ENCODE measurements at places on chromosomes 4 and X.

- no peak for DNase-seq
Observed at GRCh38 chrX:153953892-153954557, 9.6 kb upstream of the RENBP start.

GRCh38 chr4:168710353-168710946 is 213.6 kb downstream of the PALLD start:
- peak; percentile 51 for DNase-seq

DNA sequence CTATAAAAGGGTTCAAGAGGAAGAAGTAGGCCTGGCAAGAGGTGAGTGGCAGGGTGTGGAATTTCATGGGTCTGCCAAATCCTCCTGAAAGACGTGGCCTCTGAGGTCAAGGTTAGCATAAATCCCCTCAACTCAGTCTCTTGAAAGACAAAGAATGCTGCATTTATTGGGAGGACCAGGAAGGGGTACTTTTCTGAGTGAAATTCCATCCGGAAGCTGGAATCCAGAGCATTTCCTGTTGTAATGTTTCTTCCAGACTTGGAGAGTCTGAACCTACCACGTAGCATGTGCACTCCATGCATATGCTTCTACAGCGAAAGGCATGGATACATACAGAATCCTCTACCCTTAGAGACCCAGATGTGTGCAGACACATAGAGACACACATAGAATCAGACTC is 13.4 kb upstream of the FGD1 start:
- no peak for DNase-seq

DNA sequence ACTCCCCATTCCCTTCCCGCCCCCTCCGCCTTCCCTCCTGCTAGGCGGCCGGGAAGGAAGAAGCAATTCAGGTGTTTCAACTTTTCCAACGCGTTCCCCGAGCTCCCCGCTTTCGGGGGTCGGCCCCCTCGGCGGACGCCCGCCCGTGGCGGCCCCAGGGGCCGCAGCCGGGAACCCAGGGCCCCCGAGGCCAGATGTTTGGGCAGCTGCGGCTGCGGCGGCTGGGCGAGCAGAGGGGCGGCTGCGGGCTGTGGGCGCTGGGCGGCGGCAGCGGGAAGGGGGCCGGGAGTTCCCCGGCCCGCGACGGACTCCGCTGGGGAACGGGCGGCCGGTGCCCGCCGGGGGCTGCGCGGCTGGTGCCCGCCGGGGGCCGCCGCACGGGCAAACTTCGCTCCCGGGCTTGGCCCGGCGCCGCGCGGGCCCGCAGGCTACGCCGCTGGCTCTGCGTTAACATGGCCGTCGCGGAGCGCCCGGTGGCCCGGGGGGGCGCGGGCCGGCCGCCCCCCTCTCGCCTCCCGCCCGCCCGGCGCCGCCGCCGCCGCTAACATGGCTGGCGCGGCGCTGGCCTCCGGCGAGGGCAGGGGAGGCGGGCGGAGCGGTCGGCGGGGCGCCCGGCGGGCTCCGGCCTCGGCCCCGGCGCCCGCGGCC is 510 bp downstream of the HMGB3 start:
- DNase-seq = no peak

- DNase-seq = no peak
Observed at GRCh38 chr4:66328803-66329574, 658.7 kb upstream of the EPHA5 start.

DNA sequence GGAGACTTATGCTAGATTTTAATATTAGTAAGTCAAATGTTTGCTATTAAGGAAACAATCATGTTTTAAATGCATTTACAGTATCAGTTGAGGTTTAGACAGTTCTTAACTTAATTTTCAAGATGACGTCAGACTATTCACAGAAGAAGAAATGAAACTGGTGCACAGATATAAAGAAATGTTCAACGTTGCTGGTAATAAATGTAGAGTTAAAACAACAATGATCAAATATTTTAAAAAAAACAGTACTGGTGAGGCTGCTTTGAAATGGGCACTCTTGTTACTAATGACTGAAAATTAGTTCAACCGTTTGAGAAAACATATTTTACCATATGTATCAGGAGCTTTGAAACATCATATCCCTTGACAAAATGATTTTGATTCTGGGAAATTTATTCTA is 44.2 kb downstream of the ABHD18 start:
- no peak for DNase-seq

DNA sequence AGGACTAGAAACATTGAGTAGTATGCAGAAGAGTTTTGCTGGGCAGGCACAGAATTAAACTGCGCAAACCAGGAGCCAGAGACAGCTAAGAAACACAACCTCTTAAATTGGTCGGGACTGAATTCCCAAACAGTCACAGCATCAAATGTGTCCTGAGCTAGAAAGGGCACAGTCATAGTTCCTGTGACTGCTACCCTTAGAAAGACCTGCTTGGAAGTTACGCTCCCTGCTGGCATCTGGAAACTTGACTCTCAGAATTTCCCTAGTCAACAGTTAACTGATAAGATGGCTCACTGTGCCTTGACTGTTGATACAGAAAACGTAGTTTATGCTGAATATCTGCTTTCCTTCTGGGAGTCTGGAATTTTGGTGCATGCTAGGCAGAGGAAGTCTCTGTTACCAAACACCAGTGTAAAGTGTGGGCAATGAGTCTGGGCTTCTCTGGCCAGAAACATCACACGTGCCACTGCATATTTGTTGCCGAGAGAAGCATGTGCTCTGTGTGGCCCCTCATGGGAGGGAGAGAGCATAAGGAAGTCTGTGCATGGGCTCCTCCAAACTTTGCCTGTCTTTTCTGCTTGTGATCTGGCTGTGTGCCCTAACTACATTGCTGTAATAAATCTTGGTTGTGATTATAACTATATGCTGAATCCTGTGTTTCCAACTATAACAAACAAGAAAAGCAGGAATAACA is 11.6 kb upstream of the EOLA2 start:
- no peak for DNase-seq

DNA sequence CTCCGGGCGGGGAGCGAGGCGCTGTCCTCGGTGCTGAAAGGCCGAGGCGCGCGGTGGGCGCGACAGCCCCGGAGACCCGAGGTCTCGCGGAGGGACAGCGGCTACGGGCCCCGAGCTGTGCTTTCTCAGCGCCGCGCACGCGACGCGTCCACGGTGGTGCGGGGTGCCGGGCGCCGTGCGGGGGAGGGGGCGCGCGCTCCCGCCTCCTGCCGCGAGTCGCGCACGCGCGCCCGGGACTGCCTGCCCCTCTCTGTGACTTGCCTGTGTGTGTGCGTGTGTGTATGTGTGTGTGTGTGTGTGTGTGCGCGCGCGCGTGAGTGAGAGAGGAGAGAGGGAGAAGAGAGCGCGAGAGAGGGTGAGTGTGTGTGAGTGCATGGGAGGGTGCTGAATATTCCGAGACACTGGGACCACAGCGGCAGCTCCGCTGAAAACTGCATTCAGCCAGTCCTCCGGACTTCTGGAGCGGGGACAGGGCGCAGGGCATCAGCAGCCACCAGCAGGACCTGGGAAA is at the start of gene GRIA2:
Gene GRIA2, plus strand, starts transcription at position 358 of the 511 bp plus-strand sequence. CDS start 315 bp downstream, outside the sequence.
- peak; percentile 89 for DNase-seq

DNA sequence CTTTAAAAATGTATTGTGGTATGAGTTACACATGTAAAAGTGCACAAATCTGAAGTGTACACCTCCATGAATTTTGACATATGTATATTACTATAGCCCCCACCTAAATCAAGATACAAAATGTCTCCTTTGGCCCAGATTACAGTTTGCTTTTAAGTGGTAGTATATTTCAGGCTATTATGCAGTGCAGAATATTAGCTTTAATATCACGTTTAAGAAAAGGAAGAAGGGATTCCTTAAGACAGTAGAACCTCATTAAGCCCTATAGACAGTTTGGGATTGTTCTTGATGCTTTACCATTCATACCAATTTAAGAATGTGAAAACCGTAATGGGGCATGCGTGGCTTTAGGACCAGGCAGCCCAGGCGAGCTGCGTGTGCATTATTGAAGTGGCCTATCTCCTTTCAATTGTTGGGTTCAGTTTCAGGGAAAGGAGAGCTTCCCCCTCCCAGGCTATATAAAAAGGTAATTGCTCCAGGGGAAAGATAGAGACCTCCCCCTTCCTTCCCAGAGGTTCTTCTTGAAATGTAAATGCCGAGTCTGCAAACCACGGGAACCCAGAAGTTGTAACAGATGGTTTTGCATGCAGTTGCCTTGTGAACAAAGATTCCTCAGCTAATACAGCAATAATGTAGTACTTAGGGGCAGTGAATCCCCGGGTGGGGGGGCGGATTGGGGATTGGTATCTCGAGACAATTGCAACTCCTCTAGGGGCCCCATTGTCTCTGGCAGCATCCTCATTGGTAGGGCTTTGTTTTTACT is 106.1 kb downstream of the UCHL1 start:
- DNase-seq = no peak

DNA sequence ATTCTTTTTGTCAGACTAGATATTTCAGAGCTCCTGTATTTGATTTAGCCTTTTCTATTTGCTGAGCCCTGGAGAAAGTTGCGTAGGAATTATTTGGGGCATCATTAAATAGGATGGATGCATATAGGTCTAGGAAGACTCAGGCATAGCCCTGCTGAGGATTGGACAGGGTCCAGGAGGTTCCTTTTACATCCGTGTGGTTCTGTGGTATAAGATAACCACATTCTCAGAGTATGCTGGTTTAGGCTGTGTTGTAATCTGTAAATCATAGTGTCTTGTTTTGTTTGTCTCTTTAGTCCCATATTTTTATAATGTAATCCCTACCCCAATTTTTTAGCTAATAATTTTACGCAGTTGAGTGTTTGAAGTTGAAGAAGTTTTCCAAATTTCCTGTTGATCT is 513.7 kb downstream of the RPA4 start:
- no peak for DNase-seq

DNA sequence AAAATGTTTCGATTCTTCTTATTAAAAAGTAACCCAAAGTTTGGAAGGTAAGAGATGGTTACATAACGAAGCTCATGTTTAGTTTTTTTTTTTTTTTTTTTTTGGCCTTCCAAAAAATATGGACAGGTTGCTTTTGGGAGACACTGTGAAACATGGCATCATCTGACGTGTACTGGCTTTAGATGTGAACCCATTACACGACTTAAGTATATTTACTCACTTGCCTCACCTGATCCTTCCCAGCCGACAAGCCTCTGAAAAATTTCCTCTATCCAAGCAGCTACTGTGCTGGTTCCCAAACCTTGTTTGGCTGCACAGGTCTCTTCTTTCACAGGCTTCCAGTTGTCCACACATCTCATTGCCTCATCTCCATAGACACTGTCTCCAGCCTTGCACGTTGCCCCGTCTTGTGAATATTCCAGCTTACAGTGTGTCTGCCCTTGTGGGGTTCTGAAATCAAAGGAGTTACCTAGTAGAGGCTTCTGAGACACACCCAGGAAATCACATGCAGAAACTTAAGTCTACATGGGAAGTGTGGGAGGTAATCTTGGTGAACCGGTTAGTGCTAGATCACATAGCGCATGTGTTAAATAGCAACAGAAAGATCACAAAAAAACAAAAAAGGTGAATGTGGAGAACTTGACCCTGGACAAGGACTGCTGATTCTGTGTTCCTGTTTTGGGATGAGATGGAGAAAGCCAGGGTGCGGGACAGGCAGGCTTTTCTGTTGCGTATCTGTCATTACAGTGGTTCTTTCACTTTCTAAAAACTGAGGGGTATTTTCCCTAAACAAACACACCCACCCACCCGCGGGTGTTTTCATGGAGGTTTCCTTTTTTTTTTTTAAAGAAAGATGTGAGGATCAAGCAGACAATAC is 328.6 kb downstream of the ARHGAP10 start:
- no peak for DNase-seq

DNA sequence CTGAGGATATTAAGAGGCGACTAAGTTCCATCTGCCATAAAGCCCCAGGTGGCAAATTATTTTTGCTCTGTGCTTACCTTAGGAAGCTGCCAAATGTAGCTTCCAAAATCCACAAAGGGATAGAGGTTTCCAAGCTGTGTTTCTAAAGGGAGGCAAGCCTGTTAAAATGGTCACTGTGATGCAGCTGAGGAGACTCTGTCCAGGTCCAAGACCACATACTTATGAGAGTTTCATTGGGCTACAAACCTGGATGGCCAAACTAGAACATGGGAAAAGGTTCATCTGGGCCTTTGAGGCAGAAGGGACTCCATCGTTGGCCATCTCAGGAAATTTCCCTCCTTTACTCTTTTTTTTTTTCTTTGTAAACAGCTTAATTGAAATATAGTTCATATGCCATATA is 306.9 kb upstream of the FGF13 start:
- no peak for DNase-seq

DNA sequence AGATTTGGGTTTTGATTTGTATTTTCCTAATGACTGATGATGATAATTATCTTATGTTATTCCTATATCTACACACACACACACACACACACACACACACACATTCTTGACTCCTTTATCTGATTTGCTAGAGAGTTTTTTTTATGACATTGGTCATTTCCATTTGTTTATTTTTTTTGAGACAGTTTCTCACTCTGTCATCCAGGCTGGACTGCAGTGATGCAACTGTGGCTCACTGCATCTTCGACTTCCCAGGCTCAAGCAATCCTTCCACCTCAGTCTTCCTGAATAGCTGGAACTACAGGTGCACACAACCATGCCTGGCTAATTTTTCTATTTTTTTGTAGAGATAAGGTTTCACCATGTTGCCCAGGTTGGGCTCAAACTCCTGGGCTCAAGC is 6.7 kb downstream of the ZNF81 start:
- DNase-seq = no peak

DNA sequence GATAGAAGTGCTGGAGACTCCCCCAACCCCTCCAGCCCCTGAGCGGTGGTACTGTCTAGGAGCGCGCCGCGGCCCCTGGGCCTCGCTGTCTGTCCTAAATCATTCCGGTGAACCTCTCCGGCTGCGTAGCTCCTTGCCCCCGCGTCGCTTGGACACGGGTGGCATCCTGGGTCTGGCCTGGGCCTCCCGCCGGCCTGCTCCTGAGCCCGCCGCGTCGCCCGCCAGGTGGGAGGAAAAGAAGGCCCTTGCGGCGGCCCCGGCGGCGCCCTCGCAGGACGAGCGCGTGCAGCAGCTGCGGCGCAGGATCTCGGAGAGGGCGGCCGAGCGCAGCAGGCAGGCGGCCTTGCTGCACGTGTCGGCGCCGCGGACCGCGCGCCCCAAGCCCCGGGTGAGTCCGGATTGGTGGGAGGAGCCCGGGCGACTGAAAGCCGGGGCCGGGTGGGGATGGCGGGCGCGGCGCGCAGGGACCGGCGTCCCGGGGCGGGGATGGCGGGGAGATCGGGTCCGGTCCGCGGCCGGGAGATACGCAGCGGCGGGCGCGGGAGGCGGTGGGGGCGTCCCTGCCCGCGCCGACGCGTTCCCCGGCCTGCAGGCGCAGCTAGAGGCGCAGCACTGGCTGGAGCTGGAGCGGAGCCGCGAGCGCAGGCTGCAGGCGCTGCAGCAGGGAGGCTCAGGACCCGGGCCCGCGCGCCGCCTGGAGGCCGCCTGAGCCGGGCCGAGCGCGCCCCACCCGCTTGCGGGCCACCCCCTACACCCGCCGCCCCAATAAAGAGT is 6.5 kb upstream of the RNF4 start:
- DNase-seq = peak; percentile 82

DNA sequence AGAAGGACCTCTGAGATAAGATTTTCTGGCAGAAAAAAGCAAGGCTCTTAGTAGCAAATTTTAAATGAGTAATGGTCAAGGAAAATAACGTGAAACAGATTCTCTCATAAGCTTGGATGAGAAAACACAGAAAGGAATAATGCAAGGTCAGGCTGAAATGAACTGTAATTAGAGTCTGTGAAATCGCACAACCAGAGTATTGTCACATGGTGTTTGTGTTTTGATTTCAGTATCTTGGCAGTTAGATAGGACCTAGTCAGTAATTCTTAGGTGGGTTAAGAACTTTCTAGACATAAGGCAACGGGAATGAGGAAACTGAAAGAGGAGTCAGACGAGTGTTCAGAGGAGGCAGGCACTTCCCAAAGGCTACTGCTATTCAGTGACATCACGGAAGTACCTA is 34.6 kb downstream of the LIMCH1 start:
- DNase-seq = no peak
